A172 (cell line): ENCODE measurements at places on chromosomes 5 and 9. TPM values are rescaled to one million over a fixed set of nuclear protein-coding genes. Genes with fewer than 3 reads are reported as not detected.

The SLC26A2 gene
- total RNA-seq, result 20.0 and 26.3 TPM in 2 replicates

The AK3 gene
- 41.8 and 47.8 TPM in 2 replicates for total RNA-seq

The PLCXD3 gene
- 2.8 TPM in 2 replicates for total RNA-seq

The SLC35D2 gene
- total RNA-seq, result 42.4 and 47.9 TPM in 2 replicates

The HMMR gene
- 87.2 and 94.1 TPM in 2 replicates for total RNA-seq

The SPARC gene
- 3,811 and 5,357 TPM in 2 replicates for total RNA-seq

The ADAMTSL2 gene
- total RNA-seq, result 0.12 and 0.16 TPM in 2 replicates

The SPACA9 gene
- 5.1 and 9.6 TPM in 2 replicates for total RNA-seq

The IFNK gene
- total RNA-seq, result not detected in 2 replicates

The OLFML2A gene
- total RNA-seq, result 12.0 and 18.0 TPM in 2 replicates

The PPP2R2B gene
- total RNA-seq, result 9.9 and 14.0 TPM in 2 replicates

The AGTPBP1 gene
- 6.4 and 9.8 TPM in 2 replicates for total RNA-seq

The OBP2B gene
- total RNA-seq, result not detected in 2 replicates

The ROPN1L gene
- 0.31 TPM in 1 of 2 replicates, not detected in the other for total RNA-seq

The NOXA1 gene
- total RNA-seq, result 1.7 and 3.3 TPM in 2 replicates

The ENTPD8 gene
- total RNA-seq, result 0.83 and 0.98 TPM in 2 replicates

The ADAMTS13 gene
- 0.43 and 1.6 TPM in 2 replicates for total RNA-seq

The UAP1L1 gene
- 94.6 and 109 TPM in 2 replicates for total RNA-seq

The PCDHB4 gene
- total RNA-seq, result 0.26 and 1.7 TPM in 2 replicates

The GARNL3 gene
- total RNA-seq, result 5.8 and 6.3 TPM in 2 replicates

The ZNF354C gene
- not detected in 2 replicates for total RNA-seq

The IFNA4 gene
- total RNA-seq, result not detected in 2 replicates

The FAM153A gene
- total RNA-seq, result not detected in 2 replicates

The CARD9 gene
- 0.95 and 1.1 TPM in 2 replicates for total RNA-seq

The PCDHGA8 gene
- total RNA-seq, result 0.05 and 0.31 TPM in 2 replicates

The RGS7BP gene
- total RNA-seq, result not detected in 2 replicates

The ANKRD18A gene
- 0.10 TPM in 1 of 2 replicates, not detected in the other for total RNA-seq

The OR1Q1 gene
- not detected in 2 replicates for total RNA-seq

The ZNF484 gene
- 8.8 and 9.3 TPM in 2 replicates for total RNA-seq

The IRF1 gene
- total RNA-seq, result 4.0 and 9.1 TPM in 2 replicates

The TEX48 gene
- not detected in 2 replicates for total RNA-seq

The GOLM1 gene
- total RNA-seq, result 142 and 155 TPM in 2 replicates

The OR1L8 gene
- total RNA-seq, result not detected in 2 replicates

The ERAP2 gene
- total RNA-seq, result 91.9 and 97.0 TPM in 2 replicates

The PCDHB7 gene
- total RNA-seq, result 5.2 and 6.9 TPM in 2 replicates

The SPINK5 gene
- total RNA-seq, result 0.34 and 1.1 TPM in 2 replicates

The PCDHB13 gene
- 1.1 TPM in 2 replicates for total RNA-seq

The ZNF462 gene
- total RNA-seq, result 9.7 and 13.0 TPM in 2 replicates

The PDLIM4 gene
- 0.05 TPM in 1 of 2 replicates, not detected in the other for total RNA-seq

The NTNG2 gene
- total RNA-seq, result 3.8 and 5.7 TPM in 2 replicates

The CCDC152 gene
- 0.69 TPM in 1 of 2 replicates, not detected in the other for total RNA-seq

The UBE2QL1 gene
- total RNA-seq, result 0.65 and 1.9 TPM in 2 replicates

The PAEP gene
- not detected in 2 replicates for total RNA-seq

The GRM6 gene
- not detected in 2 replicates for total RNA-seq

The SNX24 gene
- 26.2 and 34.3 TPM in 2 replicates for total RNA-seq

The HBEGF gene
- 9.2 and 17.4 TPM in 2 replicates for total RNA-seq

The PCDHA5 gene
- 0.10 and 0.12 TPM in 2 replicates for total RNA-seq

The EPB41L4B gene
- total RNA-seq, result 0.93 and 1.7 TPM in 2 replicates

The C9orf153 gene
- total RNA-seq, result not detected in 2 replicates

The TERT gene
- 0.95 and 5.2 TPM in 2 replicates for total RNA-seq

The PCDHGC4 gene
- 0.22 TPM in 1 of 2 replicates, not detected in the other for total RNA-seq

The DHFR gene
- total RNA-seq, result 147 and 155 TPM in 2 replicates

The ST8SIA4 gene
- 0.07 TPM in 2 replicates for total RNA-seq

The SLC6A3 gene
- total RNA-seq, result not detected in 2 replicates
